Bronchus fibroblast of lung (primary cell): ENCODE measurements at places on chromosomes 2 and 18. TPM values are rescaled to one million over a fixed set of nuclear protein-coding genes. Genes with fewer than 3 reads are reported as not detected.

AQP12B gene
- not detected in 2 replicates for total RNA-seq

ZNF804A gene
- 2.7 and 3.7 TPM in 2 replicates for total RNA-seq

MYO5B gene
- total RNA-seq: under 0.01 and 0.17 TPM in 2 replicates

GCA gene
- total RNA-seq: 6.7 and 9.2 TPM in 2 replicates

MYO3B gene
- total RNA-seq: under 0.01 TPM in 1 of 2 replicates, not detected in the other

PKDCC gene
- 52.9 and 72.8 TPM in 2 replicates for total RNA-seq

TGOLN2 gene
- 50.2 and 55.0 TPM in 2 replicates for total RNA-seq
